ENCODE measurements at places on chromosomes 11 and 22.

DNA sequence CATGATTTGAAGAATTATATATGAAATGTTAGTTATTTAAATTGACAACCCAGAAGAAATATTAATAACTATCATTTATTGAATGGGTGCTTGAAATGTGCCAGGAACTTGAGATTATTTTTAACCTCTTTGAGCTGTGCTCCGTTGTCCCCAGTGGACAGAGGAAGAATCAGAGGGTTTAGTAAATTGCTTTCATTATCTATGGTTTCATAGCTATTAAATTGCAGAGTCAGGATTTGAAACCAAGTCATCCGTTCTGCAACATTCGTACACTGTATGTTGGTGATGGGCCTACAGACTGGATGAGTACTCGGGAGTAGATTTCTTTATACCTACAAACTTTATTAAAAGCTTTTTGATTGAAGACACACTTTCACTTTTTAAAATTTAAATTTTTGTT lies 4.9 kb downstream of the HSD17B12 start:
- DNase-seq: no peak

- no peak for DNase-seq
Measured at GRCh38 chr22:42156121-42156520, 25.5 kb upstream of the CYP2D6 start.

DNA sequence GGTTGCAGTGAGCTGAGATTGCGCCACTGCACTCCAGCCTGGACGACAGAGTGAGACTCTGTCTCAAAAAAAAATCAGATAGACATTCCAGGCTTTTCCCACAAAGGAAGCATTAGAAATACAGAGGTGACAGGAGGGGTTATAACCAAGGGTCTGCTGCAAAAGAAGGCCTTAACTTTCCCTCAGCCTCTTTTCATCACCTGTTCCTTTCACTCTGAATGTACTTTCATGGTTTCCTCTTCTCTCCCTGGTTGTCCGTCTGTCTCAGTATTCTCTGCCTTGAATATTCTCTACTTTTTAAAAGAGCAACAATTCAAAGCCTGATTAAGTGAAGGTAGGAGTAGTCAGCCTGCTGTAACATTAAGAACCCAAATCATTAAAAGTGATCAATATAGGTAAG lies 50.2 kb downstream of the CELF1 start:
- DNase-seq: no peak

- peak; percentile 41 for DNase-seq
Measured at GRCh38 chr11:133842053-133842452, 3.3 kb downstream of the SPATA19 start.

GRCh38 chr11:130191896-130192295 lies 32.3 kb downstream of the ST14 start:
- no peak for DNase-seq

- no peak for DNase-seq
Measured at GRCh38 chr11:69173925-69174581, 18.3 kb downstream of the SMIM38 start.

- DNase-seq: no peak
Measured at GRCh38 chr11:43410394-43410793, 51.7 kb downstream of the TTC17 start.

DNA sequence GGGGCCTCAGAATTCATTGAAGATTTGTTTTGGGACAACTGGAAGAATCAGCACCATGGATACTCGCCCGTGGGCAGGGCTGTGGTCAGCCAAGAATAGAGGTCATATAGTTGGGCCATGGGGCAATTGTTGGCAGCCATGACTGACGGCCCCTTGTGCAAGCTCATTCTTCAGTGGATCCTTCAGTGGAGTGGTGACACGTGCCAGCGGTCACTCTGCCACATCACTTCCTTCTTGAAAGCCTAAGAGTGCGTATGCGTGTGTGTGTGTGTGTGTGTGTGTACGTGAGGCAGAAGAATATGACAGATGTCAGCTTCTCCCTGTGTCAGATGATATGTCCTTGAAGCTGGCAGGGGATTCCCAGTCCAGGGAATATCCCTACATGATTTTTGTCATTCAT lies 1.8 kb upstream of the IL18BP start:
- DNase-seq: no peak

- no peak for DNase-seq
Measured at GRCh38 chr11:63833048-63833447, 5.9 kb upstream of the MARK2 start.

DNA sequence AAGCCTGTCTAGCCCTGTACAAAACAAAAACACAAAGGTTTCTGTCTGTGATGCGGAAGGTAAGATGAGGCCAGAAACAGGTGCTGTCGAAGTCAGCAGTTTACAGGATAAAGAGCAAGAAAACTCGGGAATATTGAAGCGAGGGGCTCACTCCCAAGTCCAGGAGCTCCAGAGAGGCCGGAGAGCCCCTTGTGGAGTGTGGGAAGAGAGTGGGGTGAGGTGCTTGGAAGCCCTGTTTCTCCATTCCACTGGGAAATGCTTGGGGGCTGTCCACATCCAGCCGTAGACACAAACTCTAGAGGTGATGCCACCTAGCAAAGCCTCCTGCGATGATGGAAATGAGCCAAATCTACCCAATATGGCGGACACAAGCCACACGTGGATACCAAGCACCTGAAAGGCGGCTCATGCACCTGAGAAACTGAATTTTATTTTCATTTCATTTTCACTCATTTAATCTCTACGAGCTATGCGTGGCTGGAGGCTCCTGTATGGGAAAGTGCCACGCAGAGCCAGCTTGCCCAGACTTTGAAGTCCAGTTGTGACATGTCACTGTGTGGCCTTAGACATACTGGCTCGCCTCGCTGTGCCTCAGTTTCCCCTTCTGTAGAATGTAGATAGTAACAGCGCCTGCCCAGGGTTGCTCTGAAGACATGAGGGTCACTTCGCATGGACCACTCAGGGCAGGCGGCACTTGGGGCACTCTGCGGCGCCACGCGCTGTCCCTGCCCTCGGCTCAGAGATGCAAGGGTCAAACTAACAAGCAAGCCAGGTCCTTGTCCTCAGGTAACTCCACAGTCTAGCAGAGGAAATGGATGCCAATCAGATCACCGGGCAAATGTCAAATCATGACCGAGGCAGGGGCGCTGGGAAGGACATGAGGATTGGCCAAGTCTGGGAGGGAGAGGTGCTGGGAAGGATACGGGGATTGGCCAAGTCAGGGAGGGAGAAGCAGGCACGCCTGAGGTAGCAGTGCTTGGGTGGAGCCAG lies 684.7 kb downstream of the TBC1D22A start:
- no peak for DNase-seq

GRCh38 chr11:2824851-2825250 lies 60.7 kb downstream of the CDKN1C start:
- DNase-seq: no peak

DNA sequence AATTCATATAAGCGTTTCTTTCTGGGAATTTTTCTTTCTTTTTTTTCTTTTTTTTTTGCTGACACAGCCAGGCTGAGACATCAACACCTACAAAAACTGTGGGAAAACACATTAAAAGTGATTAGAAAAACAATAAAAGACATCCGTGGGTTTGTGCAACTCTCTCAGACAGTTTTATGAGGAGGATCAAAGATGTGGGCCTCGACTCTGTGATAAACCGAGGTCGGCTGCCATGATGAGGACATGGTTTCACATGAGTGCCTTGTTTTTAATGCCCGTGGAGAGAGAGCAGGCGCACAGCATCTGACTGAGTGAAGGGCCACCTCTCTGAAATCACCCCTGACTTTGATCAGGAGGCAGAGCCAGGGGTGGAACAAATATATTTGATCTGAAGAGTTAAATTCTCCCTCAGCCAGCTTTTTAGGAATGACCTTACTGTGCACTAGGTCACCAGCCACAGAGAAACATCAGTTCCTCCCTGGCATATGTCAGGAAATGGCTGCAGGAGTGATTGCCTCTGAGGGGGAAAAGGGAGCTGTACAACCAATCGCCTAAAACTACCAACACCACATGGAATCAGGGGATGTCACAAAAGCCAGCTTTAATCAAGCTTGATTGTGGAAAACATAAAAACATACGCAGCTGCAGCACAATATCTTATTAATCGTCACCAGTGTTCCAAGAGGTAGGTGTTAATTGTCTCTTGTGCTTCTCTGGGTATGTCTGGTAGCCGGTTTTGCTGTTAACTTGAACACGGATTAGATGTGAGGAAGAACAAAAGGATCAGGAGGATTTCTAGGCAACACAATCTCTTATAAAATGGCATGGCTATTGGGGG lies 164.7 kb downstream of the MAML2 start:
- DNase-seq: no peak

DNA sequence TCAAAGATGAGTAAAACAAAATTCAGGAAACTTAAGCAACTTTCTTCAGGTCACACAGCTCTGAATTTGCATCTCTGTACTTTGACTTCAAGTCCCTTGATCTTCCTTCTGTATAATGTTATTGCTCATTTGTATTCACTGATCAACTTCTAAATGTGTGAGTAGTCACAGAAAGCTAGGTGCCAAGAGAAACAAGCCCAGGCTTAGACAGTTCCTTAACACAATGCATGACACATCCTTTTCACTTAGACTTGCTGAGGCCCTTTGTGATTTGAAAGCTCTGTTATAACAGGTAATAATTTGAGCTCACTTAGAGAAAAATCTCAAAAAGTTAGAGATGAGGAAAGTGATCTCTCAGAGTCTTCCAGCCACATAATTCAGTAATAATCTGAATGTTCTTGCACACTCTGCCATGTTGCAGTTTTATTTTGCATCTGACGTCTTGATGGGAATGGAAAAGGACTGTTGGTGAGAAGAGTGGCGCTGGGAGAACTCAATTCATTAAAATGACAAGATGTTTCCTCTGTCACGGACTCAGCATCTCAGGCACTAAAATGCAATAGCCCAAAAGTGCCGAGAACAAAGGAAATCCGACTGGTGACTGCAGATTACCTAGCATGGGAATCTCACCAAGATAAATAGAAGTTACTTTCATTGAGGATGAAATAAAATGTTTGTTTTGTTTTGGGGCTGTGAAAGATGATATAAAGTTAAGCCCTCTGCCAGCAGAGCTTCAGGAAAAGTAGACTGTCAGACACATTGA lies 665.3 kb downstream of the OPCML start:
- no peak for DNase-seq

- DNase-seq: no peak
Measured at GRCh38 chr22:24810043-24810749, 4.2 kb downstream of the SGSM1 start.

Measured in ecto neural progenitor cell (in vitro differentiated cells).